ENCODE measurements at places on chromosomes 3 and 15.

DNA sequence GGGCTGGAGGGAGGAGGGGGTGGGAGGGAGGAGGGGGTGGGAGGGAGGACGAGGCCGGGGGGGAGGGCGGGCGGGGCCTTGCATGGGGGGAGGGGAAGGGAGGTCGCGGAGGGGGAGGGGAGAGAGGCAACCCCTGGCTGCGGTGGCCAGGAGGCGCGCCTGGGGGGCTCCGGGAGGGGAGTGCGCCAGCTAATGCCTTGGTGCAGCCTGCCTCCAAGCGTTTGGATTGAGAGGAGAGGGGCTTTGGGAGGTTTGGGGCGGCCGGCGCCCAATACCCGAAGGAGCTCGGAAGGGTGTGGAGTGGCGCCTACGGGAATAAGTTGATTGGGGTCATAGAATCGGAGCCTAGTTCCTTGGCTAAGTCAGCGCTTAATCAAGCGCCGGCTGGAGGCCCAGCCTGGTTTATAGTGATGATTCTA is 557 bp downstream of the TFG start:
- peak; percentile 16 for DNase-seq

DNA sequence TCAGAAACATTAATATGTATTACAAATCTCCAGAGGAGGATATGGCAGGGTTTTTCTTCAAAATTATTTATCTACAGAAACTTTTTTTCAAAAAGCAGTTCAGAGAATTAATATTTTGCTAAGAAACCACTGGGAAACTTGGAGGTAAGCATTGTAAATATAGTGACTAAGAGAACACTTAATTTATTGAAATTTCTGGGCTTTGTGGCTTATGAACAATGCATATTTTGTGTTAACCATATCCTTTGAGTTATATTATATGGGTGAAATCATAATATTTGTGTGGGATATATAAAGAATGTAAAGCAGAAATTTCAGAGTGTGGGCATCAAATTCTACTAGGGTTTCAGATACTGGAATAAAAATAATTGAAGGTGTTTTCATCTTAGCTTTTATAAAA is 1059.2 kb downstream of the ZPLD1 start:
- no peak for DNase-seq

DNA sequence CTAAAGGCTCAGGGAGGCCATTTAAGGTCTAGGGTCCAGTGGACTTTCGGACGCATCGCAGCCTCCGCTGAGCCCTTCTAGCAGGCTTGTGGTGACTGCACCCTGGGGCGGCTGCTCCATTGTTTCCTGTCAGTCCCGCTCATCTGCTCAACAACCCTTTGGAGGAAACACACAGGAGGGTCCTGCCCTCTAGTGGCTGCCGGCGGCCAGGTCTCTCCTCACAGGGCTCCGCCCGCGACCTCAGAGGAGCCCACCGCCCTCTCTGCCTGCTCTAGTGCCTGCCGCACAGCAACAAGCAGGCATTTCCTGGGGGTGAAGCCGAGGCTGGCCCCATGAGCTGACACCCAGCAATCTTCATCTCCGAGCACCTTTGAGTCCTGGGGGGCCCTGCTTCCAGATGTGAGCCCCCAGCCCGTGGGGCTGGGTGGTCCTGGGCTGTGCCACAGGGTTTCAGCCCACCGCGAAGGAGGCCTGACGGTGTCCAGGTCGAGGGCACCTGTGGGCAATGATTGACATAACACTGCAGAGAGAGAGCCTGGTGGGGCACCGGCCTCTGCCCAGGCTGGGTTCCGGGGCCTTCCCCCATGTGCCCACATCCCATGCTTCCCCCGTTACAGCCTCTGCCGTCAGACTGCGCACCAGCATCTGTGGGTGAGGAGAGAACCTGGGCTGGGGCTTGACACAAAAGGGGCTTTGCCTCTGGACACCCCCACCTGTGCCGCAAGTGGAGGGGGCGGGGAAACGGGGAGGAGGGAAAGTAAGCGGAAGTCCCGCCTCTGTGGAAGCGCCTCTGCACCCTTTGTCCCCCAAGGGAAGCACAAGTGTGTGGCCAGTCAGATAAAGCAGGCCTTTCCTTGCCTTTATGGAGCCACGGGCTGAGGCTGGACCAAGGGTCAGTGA is 27.0 kb upstream of the SFMBT1 start:
- DNase-seq, result peak; percentile 77

- no peak for DNase-seq
Measured at GRCh38 chr3:142211034-142211433, 14.4 kb downstream of the GK5 start.
